Activated T-cell treated with anti-CD3 and anti-CD28 coated beads, Interleukin-2, amount 50 U/mL, for 48 hours (primary cell): ENCODE measurements at places on chromosomes 5 and 9.
A peak's percentile ranks its signal among the peaks of the same experiment; 100 is the strongest.

DNA sequence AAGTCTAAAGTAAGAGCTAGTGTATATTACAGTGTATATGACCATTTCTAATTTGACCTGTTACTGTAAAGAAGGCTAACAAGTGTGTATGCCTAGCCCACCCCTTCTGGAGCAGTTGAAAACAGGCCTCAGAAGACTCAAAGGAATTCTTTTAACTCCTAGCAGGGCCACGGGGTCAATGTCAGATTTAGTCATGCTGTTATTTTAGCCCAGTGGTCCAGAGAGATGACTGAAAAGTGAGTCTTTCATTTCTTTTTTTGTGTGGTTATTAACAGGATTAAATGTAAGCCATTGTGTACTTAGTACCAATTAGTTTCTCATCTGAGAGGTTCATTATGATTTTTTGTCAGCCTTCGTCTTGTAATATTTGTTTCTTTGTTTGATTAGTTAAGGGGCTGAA is 24.4 kb downstream of the ZCCHC7 start:
- no peak for DNase-seq

DNA sequence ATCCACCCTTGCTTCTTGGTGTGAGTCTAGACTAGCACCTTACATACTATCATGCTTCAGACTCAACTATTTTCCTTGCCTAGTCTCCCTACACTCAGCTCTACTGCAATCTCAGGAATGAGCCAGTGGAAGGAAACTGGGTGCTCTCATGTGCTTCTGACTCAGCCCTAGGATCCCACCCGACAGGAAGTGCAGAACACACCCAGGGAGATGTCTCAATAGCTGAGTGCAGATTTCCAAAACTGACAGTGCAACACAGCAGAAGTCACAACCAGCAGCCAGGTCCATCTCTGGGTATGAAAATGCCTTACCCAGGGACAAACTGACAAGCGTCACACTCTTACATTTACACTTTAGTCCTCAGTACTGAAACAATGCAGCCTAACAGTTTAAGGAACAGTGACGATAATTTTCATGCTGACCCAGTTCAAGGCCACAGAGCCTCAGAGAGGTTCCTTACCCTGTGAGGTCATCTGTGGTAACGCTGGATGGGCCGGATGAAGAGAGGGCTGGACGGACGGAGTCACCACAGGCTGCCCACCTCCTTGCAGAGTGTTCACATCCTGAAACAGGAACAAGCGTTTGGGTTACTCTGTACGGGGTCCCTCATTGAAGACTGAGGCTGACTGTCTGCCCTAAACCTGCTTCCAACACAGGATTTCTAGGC is 33.0 kb downstream of the FKBP15 start:
- no peak for DNase-seq

DNA sequence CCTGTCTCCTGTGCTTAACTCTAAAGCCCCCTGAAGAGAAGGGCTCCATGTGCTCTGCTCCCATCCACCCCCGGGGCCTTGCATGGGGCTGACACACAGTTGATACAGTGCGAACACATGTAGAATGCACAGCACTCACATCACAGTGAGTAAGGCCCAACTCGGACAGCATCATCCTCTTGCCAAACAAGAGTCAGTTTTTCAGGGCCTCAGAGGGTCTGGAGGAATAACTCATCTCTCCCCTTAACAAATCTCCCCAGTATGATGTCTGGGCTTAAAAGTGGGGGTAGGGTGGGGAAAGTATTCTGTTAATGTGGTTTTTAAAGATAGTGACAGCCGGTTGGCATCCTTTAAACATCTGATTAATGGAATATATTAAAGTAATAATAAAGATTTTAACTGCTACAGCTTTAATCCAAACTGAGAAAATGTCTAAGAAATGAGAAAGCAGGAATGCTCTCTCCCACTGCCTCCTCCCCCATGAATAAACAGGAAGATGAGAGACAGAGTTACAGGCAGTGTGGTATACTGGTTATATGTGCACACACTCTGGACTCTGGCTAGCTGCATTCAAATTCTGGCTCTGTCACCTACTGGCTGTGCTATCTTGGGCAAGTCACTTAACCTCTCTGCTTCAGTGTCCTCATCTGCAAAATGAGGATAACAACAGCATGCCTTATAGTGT is 22.5 kb downstream of the APBA1 start:
- no peak for DNase-seq

DNA sequence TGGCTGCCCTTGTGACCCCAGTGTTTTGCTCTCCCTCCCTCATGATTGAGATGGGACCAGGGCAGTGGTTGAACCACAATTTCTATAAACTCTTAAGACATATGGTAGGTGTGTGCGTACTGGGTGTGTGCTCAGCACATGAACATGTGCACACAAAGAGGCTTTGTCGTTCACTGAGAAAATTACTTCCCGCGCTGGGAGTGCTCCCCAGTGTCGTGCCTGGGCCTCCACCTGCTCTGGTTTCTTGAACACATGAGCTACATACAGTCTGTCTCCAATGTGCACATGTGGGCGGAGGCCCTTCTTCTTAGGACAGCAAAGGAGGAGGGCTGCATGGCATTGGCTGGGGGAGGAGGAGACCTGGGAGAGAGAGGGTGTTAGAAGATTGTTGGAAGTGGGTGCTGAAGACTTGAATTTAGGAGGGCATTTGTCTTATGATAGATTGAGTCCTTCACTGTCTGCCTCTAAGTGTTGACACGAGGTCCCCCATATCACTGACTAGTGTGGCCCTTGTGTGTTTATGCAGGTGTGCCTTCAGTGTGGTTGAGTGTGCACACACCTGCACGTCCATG is 170.0 kb downstream of the CACNA1B start:
- no peak for DNase-seq

DNA sequence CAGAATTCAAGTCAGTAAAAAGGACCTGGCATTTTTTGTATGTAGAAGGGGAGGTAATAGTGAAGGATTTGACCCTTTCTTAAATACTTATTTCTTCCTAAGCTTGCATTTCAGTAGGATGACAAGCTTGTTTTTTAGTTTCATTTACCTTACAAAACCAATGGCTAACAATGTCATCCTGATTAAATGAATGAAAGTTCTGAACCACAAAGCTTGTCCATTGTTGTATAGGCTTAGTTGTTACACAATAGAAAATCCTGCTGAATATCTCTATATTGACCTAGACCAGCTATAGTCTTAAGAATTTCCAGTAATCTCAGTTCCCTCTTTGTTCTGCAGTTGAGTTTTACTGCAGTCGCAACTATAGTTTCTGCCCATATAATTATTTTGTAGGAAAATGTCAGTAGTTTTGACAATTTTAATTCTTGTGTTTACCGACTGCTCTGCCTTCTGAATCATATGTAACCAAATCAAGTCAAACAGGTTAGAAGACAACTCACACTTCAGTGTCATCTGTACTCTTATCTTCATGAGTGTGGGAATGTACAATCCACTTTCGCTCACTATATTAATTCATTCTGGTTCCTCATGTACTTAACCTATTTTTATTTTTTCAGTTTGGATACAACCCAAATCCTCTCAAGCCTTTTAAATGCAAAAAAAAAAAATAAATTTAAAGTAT is 195.7 kb downstream of the CD180 start:
- no peak for DNase-seq

DNA sequence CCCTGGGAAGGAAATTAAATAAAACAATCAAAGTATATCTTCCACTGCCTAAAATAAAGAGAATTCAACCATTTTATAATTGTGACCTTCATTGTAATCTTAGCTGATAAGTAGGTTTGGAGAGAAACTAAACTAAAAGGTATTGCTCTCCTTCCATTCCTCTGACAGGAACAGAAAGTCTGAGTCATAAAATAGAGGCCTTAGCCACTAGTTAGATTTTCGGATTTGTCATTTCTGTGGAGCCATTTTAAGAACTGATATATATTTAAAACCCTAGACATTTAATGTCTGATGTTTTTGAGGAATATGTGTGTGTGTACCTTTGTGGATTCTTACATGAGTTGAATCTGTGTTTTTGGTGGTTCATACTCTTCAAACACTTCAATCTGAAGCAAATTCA is 11.8 kb upstream of the TMC1 start:
- no peak for DNase-seq

DNA sequence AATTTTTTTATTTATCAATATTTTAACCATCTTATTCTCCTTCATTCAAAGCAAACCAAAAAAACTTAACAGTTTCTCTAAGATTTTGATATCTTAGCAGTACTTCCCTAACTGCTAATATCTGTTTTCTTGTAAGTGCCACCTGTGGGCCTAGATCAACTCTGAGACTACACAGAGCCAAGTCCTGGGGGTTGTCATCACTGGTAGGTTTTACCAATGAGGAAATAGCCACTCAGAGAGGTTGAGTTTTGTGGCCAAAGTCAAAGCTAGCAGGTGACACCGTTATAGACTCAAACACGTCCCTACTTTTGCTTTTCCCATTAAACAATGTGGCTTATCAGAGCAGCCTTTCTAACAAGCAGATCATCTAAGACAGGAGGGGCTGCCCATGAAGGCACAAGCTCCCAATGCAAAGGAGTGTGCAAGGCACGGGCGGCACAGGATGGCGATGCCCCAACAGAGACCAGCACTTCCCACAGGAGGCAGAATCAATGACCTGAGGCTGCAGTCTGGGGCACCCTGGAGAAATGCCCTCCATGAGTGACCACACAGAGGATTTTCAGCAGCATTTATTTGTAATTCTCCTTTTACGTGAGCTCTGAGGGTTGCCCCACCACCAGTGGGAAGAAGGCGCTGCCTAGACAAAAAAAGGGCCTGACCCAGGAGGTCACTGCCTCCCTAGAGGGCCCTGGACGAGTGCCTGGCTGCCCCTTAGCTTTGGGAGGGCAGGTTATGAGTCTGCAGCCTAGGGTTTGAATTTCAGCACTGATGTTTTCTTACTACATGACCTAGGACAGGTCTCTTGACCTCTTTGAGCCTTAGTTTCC is 7.4 kb downstream of the TBC1D2 start:
- no peak for DNase-seq

- no peak for DNase-seq
Observed at GRCh38 chr5:60779466-60779865, 64.6 kb downstream of the ELOVL7 start.

DNA sequence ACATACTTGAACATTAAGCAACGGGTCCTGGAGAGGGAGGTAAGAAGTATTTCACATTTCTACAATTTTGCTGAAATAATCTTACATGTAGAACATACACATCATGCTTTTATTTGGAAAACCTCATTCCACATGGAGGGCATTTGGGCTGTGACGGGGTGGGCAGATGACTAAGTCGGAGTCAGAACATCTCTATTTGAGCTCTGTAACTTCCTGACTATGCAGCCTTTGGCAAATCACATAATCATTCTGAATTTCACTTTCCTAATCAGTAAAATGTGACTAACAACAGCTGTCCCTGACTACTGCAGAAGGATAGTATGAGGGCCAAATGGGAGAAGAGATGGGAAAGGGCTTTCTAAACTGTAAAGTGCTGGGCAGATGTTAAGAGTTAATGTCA is 17.1 kb upstream of the IL6ST start:
- peak; percentile 44 for DNase-seq

GRCh38 chr9:26357803-26358344 is 534.7 kb downstream of the CAAP1 start:
- no peak for DNase-seq

DNA sequence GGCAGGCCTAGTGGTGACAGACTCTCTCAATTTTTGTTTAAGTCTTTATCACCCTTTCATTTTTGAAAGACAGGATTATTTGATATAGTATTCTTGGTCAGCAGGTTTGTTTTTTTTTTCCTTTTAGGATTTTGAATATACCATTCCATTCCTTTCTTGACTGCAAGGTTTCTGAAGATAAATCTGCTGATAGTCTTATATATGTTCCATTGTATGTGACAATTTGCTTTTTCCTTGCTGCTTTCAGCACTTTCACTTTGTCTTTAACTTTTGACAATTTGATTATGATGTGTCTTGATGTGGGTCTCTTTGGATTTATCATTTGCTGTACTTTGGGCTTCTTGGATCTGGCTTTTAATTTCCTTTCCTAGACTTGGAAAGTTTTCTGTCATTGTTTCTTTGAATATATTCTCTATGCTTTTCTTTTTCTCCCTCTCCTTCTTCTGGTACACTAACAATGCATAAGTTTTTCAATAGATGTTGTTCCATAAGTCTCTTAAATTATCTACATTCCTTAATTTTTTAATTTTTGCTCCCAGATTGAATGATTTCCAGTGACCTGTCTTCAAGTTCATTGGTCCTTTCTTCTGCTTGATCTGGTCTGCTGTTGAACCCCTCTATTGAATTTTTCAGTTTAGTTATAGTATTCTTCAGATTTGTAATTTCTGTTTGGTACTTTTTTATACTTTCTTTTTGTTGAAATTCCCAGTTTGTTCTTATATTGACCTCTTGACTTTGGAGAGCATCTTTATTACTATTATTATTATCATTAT is 14.6 kb upstream of the FBXW2 start:
- DNase-seq, result no peak

GRCh38 chr9:1879501-1879900 is 135.6 kb upstream of the SMARCA2 start:
- no peak for DNase-seq

DNA sequence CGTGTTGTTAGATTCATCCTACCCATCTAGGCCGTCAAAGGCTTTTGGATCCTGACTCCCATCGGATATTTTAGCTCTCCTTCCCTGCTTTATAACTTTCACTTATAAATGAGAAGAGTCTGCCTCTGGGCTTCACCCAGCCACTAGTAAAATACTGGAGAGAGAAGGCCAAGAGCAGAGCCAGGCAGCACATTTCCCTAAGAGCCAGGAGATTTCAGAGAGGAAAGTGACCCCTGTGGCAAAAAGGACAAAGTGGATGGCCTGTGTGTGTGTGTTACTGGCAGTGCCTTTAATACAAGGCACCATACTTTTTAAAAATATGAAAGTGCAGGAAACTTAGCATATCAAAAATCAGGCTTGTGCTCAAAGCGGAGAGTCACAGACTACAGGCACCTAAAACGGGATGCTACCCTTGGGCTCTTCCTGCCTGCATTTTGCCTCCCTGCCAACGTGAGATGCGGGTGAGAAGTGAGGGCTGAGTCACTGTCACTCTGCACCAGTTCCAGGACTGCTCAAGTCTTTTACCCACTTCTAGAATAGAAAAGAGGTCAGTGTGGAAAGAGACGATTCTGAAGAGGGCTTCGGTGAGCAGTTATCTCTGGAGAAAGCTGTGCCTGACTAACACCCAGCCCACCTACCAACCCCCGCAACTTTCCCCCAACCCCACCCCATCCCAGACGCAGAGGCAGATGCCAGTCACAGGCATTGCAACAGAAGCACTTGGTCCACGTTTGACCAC is 15.9 kb downstream of the NFIL3 start:
- no peak for DNase-seq

- DNase-seq, result no peak
Observed at GRCh38 chr5:141680751-141681201, 1.3 kb downstream of the ARAP3 start.

DNA sequence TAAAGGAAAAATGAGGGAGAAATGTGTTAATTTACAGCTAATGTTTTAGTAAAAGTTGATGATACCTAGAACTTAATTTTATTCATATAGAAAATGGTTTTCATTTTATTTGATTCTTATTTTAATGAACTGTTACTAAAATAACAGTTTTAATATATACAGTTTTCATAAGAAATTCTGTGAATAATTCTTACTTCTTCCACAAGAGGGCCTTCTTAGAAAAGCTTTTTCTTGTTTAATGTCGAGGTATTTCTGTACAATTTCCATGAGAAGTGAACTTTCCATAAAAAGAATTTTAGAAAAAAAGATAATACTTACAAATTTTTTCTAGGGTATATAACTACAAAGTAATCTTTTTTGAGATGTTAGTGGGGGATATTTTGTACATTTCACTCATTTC is 73.9 kb downstream of the KLF9 start:
- DNase-seq, result no peak

- DNase-seq, result no peak
Observed at GRCh38 chr5:150905312-150905683, 518 bp upstream of the ZNF300 start.
